ENCODE measurements at places on chromosomes 11 and 22.

- no peak for DNase-seq
These were observed 21.0 kb upstream of the MYEOV start for GRCh38 chr11:69272831-69273485.

- no peak for DNase-seq
These were observed 8.7 kb upstream of the PIWIL4 start for GRCh38 chr11:94558468-94558867.

DNA sequence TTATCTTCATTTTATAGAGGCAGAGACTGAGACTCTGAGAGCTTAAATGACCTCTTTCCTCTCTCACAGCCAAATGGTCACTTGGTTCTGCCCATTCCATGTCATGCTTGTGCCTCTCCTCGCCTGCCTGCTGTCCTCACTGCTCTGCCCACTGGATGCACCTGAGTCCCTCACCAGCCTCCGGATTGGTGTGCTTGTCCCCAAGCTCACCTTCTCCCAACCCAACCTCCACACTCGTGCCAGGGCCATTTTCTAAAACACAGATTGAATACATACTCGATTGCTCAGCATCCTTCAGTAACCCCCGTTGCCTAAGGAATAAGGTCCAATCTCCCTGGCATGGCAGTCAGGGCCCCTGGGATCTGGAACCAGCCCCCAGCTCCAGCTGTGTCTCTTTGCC is 28.4 kb upstream of the NECTIN1 start:
- DNase-seq = no peak

GRCh38 chr11:126307706-126308105 is 3.8 kb downstream of the DCPS start:
- DNase-seq = peak; percentile 75

- no peak for DNase-seq
These were observed 12.2 kb upstream of the CDC42BPG start for GRCh38 chr11:64856382-64857227.

GRCh38 chr11:65275906-65276305 is 14.1 kb downstream of the POLA2 start:
- DNase-seq = no peak

DNA sequence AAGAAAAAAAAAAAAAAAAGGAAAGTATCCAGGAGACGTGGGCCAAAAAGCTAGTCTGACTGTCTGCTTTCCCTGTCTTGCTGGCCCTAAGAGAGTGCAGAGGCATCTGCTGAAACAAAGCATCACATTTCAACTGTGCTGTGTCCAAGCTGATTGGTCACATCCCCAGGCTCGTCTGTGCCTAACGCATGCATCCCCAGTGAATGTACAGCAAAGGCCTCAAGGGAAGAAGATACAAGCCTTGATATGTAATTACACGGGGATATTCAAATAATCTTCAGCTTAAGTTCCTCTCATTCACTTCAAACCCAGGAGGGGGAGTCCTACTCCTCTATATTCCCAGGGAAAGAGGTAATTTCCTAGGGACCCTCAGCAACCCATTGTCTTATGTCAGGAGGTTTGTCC is 5.4 kb upstream of the SORL1 start:
- peak; percentile 20 for DNase-seq

DNA sequence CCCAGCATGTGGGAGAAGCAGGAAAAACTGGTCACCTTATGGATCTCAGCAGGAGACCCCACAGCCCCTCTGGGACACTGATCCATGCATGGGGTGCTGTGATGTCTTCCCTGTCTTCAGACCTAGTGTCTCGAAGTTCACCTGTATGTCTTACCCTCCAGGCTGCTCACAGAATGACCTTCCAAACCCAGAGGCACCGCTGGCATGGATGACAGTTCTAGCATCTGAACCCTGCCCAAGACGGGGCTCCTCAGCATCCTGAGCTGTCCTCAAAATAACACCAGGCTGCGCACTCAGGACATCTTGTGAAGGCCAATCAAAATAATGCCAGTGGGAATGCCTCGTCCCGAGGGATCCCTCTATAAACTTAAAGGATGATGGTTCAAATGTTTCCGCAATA is 824.9 kb downstream of the TBC1D22A start:
- DNase-seq = no peak

DNA sequence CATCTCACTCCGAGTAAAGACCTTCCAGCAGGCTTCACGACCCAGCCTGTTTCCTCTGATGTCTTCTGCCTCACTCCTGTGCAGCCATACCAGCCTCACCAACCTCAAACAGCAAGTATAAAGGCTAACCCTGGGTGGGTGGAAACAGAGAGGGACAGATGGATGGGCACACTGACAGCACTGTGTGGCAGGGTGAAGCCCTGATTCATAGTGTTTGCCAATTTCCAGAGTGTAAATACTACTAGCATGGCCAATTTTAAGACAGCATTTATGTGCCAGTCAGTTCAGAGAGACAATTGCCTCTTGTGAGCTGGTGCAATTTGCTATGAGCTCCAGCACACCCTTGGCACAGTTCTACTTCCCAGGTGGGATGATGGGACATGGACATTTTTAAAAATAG is 21.5 kb downstream of the TST start:
- DNase-seq = no peak

- DNase-seq = no peak
These were observed 20.2 kb downstream of the PACS1 start for GRCh38 chr11:66090288-66090687.

- no peak for DNase-seq
These were observed 243.1 kb downstream of the ST3GAL4 start for GRCh38 chr11:126598344-126599216.

DNA sequence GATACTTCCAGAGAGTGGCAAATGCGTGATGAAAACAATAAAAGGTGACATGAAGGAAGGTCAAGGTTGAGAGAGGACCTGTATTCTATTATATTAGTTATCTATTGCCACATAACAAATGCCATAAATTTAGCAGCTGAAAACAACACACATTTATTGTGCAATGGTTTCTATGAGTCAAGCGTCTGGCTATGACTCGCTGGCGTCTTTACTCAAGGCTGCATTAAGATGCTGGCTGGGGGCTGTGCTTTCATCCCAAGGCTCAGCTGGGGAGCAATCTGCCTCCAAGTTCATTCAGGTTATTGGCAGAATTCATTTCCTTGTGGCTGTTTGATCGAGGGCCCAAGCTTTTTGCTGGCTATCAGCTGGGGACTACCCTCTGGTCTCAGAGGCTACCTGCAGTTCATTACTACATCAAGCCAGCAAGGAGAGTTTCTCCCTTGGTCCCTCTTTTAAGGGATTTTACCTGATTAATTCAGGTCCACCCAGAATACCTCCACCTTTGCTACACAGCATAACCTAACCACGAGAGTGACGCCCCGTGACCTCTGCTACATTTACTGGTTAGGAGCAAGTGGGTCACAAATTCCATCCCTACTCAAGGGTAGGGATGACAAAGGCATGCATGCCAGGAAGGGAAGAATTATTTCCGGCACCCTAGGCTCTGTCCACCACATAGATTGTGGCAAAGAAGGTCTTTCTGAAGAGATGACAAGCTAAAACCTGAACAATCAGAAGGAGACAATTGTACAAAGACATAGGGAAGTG is 549.1 kb downstream of the MN1 start:
- no peak for DNase-seq

GRCh38 chr11:115501893-115502589 is 2.2 kb downstream of the CADM1 start:
- peak; percentile 9 for DNase-seq

DNA sequence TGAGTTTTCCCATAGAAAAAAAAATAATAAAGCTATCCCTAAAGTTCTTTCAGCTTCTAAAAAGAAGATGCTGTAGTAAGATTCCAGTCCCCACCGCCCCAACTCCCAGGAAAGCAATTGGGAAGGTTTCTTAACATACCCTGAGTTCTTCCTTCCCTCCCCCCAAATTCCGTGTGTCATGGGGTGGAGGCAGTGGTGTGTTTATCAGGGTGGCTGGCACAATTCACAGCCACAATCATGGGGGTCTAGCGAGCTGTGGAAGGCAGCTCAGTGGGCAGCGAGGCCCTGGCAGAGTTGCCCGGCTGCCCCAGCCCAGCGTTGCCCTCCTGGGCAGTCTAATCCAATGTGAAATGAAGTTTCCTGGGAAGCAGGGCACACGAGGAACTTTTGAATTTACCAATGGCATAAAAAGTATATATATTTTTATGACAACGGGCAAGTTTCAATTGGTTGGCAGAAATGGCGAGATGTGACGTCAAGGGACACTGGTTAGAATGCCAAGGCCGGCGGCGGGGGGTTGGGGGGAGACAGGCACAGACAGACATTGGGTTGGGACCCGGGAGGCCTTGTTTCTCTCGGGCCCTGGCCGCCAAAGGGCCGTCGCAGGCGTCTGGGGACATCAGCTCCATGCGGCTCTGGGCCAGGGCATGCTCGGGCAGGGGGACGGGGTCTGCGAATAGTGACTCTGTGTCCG is 80.7 kb upstream of the PPARA start:
- peak; percentile 80 for DNase-seq

- DNase-seq = no peak
These were observed 27.8 kb downstream of the TSPAN4 start for GRCh38 chr11:870418-870817.

DNA sequence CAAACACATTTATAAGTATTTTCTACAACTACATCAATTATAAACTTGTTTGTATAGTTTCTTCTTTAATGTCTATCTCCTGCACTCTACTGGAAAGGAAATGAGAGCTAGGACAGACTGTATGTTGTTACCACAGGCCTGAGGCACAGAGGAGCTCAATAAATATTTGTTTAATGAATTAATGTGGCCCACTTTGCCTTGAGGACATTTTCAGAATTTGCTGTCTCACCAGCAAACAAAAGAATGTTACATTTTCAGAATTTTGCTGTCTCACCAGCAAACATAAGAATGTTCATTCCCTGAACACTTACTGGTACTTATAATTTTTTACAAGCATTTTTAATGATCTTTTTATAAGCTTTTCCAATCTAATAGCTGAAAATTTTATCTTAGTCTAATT is 41.9 kb upstream of the WNT7B start:
- DNase-seq = no peak

GRCh38 chr11:100789500-100789899 is 102.4 kb downstream of the ARHGAP42 start:
- DNase-seq = no peak

GRCh38 chr11:8867931-8868631 is 42.9 kb upstream of the AKIP1 start:
- DNase-seq = no peak

- DNase-seq = no peak
These were observed at the start of gene AMPD3 for GRCh38 chr11:10454878-10455631. AMPD3 (plus strand) TSS chr11:10455264; CDS start chr11:10461520, 6,256 bp downstream.

Measured in HAP-1 (cell line).